ENCODE measurements at places on chromosomes 5 and 9.

DNA sequence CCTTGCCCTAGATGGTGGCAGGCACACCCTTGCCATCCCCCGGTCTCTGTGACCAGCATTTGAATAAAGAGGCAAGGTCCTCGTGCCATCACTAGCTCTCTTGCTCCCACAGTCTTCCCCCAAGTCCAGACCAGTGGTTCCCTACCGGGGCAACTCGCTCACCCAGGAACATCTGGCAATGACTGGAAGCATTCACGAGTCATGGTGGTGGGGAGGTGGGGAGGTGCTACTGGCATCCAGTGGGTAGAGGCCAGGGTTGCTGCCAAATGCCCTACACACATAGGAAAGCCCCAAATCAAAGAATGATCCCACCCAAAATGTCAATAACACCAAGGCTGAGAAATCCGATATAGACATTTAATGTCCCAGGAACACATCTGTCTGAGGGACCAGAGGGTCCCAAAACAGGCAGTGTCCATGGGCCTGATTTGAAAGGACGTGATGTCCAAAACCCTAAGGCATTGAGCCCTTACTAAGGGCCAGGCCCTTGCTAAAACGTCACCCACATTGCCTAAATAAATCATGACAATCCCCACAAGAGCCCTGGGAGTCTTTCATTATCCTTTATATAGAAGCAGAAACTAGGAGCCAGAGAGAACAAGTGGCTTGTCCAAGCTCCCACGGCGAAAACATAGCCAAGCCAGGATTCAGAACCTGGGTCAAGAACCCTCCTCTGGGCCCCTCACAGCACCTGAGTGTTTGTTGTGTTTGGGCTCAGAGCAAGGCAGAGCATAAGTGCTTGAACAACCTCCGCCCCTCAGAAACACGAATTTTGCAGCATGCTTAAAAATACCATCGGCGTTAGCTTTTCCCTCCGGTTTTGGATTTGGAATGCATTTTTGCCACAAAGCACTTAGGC lies 119.3 kb upstream of the WWC1 start:
- DNase-seq: no peak

DNA sequence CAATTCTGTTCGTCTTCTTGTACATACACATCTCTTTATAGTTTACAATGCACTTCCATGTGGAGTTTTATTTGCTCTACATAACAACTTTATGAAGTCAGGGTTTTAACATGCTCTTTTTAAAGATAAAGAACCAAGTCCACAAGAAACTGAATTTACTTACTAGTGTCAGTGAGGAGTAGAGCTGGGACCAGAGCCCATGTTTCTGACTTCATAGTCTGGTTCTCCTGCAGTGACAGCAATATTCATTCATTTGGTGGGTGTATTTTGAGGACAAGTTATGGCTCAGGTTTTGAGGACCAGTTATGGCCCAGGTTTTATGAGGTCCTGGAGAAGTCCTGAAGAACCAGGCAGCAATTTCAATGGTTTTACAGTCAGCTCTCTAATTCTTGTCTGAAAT lies 481.9 kb upstream of the TNC start:
- DNase-seq: no peak

DNA sequence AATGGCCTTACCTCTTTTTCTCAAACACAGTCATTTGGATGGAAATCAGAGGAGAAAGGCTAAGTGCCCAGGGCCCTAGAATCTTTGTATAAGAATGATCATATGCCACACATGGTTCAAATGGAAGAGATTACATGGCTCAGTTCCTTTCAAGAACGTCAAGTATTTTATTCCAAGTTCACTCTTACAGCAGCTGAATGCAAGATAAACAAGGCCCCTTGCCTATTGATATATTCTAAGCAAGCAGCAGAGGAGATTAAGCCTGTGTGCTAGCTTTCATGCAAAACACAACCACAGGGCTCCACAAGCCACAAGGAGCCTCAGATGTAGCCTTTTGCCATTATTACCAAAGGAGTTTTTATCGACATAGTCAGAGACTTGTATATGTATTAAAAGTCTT lies 55.3 kb upstream of the SLCO6A1 start:
- DNase-seq: no peak

DNA sequence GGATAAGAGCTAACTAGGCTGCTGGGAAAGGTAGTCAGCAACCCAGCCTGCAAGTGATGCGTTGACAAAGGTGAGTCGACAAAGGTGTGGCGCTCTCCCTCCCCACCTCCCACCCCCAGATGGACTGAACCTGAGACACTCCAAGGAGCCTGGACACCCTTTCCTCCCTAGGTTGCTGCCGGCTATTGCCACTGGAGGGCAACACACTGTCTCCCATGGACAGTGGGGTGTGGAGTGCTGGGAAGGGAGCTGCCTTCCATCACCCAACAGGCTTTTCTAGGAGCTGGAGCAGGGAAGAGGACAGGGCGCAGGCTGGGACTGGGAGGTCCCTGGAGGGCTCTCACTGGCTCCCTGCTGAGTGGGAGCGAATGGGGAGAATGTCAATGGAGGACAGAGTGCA lies 75.4 kb upstream of the ARAP3 start:
- no peak for DNase-seq

- peak; percentile 50 for DNase-seq
These were observed 28.8 kb upstream of the ROR2 start for GRCh38 chr9:91978740-91979414.

DNA sequence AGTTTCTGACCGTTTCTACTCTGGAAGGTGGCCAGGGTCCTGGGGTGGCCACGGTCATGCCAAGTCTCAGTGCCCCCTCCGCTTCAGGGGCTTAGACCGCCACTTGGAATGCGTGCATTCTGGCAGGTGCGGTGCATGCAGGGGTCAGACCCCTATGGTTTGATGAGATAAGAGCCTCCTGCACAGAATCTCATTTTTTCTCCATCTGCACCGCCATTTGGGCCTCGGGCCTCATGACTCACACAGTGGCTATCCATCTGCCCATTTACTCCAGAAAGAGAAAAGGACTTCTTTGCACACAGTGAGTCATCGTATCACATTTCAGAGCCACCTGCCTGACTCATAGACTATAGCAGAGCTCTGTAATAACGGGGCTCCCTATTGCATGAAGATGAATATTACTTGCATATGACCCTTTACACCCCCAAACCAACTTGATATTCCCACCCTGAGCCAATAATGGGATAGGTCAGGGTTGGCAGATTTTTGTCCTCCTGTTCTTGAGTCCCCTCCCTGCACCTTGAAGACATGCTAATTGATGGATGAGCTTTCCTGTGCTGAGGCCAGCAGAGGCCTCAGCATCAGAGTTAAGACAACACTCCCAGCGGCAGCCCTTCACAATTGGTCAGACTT lies 157.4 kb downstream of the NR3C1 start:
- DNase-seq: no peak

DNA sequence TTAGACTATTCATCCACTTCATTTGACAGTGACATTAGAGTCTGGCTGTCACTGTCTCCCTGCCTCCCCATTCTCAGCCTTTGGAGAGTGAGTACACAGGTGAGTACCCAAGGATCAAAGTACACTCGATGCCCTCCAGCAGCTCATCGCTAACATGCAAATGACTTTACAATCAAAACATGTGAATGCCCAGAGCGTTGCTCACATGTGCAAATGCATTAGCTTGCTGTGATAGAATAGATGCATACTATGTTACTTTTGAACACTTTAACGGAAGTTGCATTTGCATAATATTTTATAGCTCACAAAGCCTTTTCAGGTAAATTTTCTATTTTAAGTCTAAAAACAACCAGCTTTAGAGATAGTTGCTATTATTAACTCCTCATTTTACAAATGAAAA lies 107.6 kb downstream of the SYK start:
- no peak for DNase-seq

DNA sequence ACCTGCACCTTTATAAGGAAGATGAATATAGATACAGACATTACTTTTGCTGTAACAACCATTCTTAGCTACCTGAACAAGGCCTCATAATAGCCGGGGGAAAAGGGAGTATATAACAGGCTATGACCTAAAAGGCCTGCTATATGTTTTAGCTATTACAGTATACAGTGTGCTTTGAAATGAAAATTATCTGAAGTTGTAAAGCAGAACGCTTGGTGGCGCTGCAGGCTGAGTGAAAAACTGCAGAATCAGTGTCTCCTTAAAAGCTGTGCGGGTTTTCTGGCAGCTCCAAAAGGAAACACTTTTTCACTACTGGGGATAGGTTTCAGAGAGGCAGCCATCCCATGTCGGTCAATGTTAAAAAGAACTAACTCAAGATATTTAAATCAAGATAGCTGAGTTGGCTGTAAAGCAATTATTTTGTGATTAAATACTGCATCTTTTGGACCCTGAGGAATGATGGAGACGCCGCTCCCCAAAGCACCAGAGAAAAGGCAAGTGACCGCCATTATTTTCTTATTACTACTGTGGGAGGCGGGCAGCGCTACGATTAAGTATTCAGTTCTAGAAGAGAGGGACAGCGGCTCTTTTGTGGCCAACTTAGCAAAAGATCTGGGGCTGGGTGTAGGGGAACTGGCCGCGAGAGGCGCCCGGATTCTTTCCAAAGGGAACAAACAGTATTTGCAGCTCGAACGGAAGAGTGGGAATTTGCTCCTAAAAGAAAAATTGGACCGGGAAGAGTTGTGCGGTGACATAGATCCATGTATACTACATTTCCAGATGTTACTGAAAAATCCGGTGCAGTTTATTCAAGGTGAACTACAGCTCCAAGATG lies 5.9 kb downstream of the PCDHB6 start:
- no peak for DNase-seq

DNA sequence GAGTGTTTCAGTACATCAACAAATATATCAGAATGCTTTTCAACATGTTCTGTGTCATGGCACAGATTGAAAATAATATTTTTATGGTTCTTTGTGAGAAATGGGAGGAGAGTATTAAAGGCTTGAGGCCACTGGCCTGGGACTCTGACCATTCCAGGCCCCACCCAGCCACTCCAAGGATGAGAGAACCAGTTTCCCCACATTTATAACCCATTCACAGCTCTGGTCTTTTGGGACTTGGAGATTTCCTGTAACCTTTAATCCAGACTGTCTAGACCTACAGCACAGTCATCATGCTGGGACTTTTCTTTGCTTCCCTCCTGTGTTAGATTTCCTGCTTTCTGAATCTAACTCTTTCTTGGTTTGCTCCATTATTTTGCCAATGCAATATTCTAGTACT lies 389.6 kb downstream of the KIAA0825 start:
- DNase-seq: no peak

- no peak for DNase-seq
These were observed 51.3 kb downstream of the AK8 start for GRCh38 chr9:132826621-132827365.

DNA sequence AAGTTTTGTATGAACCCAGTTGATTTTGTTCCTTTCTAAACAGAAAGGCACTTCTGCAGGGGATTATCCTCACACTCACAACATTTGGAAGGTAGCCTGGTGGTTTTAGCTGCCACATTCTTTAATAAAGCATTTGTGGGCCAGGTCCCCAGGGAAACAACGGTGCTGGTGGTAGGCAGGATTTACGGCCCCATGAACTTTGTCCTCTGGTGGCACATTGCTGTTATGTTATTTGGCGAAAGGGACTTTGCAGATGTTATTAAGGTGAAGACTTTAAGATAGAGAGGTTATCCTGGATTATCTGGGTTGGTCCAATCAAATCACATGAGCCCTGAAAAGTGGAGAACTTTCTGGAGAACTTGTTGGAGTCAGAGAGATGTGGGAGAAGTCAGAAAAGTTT lies 86.3 kb upstream of the C9orf72 start:
- DNase-seq: no peak

GRCh38 chr5:80963966-80964481 lies 3.9 kb downstream of the RASGRF2 start:
- no peak for DNase-seq

DNA sequence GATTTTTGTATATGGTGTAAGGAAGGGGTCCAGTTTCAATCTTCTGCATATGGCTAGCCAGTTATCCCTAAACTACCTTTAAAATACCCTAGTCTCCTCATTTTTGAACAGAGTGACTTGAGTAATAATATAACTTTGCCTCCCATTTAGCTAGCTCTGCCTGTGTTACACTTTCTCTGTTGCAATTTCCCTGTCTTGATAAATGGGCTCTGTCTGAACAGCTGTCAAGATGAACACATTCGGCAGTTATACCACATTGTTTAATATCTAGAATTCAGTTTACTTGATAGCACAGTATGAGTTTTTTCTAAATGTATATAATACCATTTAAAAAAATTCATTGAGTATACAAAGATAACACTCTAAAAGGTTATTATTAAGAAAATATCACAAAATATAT lies 562.9 kb upstream of the FTMT start:
- DNase-seq: peak; percentile 69

- DNase-seq: no peak
These were observed 35.7 kb downstream of the PCDHAC2 start for GRCh38 chr5:141001844-141002604.

- DNase-seq: no peak
These were observed 344.9 kb downstream of the CDK5RAP2 start for GRCh38 chr9:120235081-120235480.

GRCh38 chr5:151363673-151364072 lies 16.3 kb upstream of the SLC36A2 start:
- DNase-seq: no peak

GRCh38 chr5:133478199-133478985 lies 133.9 kb downstream of the FSTL4 start:
- no peak for DNase-seq

DNA sequence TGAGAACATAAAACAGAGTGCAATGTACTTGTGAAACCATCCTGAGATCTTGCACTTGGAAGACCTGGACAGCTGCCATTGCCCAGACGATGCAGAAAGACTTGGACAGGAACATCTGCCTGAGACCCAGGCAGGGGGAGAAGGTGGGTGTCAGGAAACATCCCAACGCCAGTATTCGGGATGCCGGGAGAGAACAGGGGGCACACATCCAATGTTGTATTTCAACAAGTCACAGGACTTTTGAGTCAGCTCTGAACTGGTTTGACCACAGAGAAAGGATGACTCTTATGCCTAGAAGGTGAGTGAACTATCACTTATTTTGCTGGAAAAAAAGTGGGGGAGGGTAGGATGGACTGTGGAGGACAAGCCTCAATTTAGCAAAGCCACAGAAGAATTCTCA lies 124.6 kb downstream of the ROR2 start:
- no peak for DNase-seq

- no peak for DNase-seq
These were observed 251.8 kb downstream of the ROR2 start for GRCh38 chr9:91698266-91698665.

- peak; percentile 27 for DNase-seq
These were observed 289.5 kb downstream of the DOCK8 start for GRCh38 chr9:503881-504852.

DNA sequence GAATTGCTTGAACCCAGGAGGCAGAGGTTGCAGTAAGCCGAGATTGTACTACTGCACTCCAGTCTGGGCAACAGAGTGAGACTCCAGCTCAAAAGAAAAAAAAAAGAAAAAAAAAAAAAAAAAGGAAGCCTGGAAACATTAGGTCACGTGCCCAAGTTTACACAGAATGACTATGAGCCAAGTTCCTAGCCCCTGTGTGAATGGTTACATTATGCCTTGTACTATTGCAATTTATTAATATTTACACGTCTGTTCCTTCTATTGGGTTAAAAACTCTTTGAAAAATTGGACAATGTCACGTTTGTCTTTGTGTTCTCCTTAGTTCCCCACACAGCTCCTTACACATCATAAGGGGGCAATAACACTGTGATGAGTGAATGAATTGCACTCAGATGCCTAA lies 33.5 kb upstream of the SLC28A3 start:
- no peak for DNase-seq

Data from Kasumi-1 (cell line).